Right cardiac atrium (tissue), 5 donors: ENCODE measurements at places on chromosomes 13 and 19. TPM values are rescaled to one million over a fixed set of nuclear protein-coding genes. Genes with fewer than 3 reads are reported as not detected.

Gene FBL
- 63.6 TPM for polyA plus RNA-seq

Gene CYP4F3
- 0.02 TPM for polyA plus RNA-seq

Gene PSG2
- not detected for polyA plus RNA-seq

Gene CEACAM3
- 0.07 TPM for polyA plus RNA-seq

Gene SHISA7
- 0.05 TPM for polyA plus RNA-seq

Gene FCHO1
- polyA plus RNA-seq: 0.57 TPM

Gene SERP2
- 36.2 TPM for polyA plus RNA-seq

Gene SRRM5
- polyA plus RNA-seq: 0.34 TPM

Gene SIGLEC7
- polyA plus RNA-seq: 0.59 TPM

Gene CCDC169
- polyA plus RNA-seq: 0.61 TPM

Gene MZT1
- polyA plus RNA-seq: 7.5 TPM

Gene CEACAM19
- 4.4 TPM for polyA plus RNA-seq

Gene TMEM221
- polyA plus RNA-seq: 0.43 TPM

Gene PALM3
- 0.45 TPM for polyA plus RNA-seq

Gene SOX1
- not detected for polyA plus RNA-seq

Gene MAMSTR
- polyA plus RNA-seq: 4.0 TPM

Gene DPY19L3
- 3.2 TPM for polyA plus RNA-seq

Gene KLK8
- polyA plus RNA-seq: 0.07 TPM

Gene ZNF577
- 9.3 TPM for polyA plus RNA-seq

Gene KCNN1
- polyA plus RNA-seq: 3.0 TPM

Gene MYO1F
- 9.3 TPM for polyA plus RNA-seq

Gene EPS8L1
- 2.2 TPM for polyA plus RNA-seq

Gene RXFP2
- not detected for polyA plus RNA-seq

Gene CYP4F2
- polyA plus RNA-seq: not detected

Gene ZNF486
- polyA plus RNA-seq: 2.4 TPM

Gene ARL11
- 0.32 TPM for polyA plus RNA-seq
